ENCODE measurements at places on chromosomes 1 and 21.
A peak's percentile ranks its signal among the peaks of the same experiment; 100 is the strongest.

DNA sequence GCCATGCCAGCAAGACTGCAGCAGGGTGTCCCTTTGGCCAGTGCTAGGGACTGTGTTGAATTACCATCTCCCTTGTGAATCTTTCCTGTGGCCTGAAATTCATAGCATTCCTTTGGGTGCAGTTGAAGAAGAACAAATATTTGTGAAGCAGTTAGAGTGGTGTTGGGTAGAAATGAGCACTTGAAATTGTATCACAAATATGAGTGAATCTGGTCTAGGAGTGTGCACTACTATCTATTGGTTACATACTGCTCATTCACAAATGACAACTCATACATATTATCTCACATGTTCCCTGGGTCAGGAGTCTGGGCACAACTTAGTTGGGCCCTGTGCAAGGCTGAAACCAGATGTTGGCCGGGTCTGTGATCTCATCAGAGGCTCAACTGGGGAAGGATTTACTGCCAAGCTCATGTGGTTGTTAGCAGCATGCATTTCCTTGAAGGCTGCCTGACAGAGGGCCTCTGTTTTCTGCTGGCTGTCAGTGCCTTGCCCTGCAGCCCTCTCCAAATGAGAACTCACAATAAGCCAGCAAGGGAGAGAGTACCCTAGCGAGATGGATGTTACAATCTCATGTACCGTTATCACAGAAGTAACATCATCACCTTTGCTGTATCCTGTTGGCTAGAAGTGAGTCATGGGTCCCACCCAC lies 23.8 kb downstream of the AJAP1 start:
- no peak for DNase-seq

GRCh38 chr1:47214549-47214948 lies 17.5 kb downstream of the TAL1 start:
- no peak for DNase-seq

GRCh38 chr1:205028924-205029323 lies 14.1 kb upstream of the CNTN2 start:
- DNase-seq, result no peak

DNA sequence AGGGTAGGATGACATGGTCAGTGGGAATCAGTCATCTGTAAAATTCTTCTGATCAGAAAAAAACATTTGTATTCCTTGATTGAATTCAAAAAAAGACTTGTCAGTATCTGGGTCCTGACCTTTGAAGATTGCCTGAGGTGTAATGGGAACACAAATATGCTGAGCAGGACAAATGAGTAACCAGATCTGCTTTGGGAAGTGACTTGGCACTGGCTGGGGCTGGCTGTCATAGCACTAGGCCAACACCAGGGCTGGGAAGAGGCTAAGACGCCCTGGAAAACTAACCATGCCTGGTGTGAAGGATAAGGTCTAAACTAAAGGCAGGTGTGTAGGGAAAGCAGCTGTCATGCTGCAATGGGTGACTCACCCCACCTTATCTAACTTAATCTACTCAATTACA lies 452.9 kb upstream of the BEND5 start:
- DNase-seq, result no peak

- no peak for DNase-seq
Measured at GRCh38 chr1:34743775-34744174, 11.1 kb upstream of the GJB5 start.

GRCh38 chr1:235919833-235920441 lies 53.2 kb upstream of the LYST start:
- DNase-seq, result no peak

GRCh38 chr1:169694304-169695075 lies 16.9 kb downstream of the SELL start:
- no peak for DNase-seq

DNA sequence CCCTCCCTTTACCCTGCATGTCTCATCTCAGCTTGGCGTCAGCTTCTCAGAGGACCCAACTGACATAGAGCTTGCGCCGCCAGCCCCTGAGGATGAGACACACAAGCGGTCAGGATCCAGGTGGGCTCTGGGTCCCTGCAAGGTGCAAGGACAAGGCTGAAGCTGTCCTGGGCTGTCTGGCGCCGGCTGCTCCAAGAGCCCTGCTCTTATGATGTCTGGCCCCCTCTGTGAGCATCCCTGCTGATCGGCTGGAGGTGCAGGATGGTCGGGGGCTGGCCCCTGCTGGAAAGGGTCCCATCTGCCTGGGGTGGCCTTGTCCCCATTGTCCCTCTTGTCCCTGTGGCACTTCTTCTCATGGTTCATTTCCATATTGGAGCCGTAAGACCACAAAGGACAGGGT lies 479.0 kb downstream of the NPHP4 start:
- no peak for DNase-seq

GRCh38 chr1:27668808-27669723 lies 2.9 kb downstream of the IFI6 start:
- DNase-seq, result peak; percentile 64

DNA sequence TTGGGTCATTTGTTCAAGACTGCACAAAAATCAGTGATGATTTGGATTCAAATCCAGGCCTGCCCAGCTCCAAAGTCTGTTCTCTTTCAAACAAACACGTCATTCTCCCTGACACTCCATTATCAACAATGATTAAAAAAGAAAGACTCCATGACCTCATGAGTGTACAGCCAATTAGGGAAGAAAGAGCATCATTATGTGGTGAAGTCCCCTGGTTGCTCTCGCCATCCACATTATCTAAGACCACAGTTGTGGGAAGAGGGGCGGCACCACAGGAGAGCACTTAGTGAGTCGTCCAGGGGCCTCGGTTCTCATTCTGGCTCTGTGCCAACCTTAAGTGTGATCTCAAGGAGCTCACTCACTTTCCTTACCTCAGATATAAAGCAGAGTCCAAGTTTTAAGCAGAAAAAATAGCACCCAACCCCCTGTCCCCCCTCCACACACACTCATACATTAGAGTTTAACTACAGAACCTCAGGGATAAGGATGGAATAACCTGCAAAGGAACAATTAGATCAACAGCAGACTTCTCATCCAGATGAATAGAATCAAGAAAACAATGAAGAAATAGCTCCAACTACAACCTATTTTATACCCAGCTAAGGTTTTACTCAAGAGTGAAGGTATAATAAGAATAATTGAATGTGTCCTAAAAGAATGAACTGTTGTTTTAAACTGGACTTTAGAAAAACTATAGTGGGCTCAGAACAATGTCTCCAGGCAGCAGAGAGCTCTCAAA lies 47.8 kb downstream of the COL6A1 start:
- no peak for DNase-seq

DNA sequence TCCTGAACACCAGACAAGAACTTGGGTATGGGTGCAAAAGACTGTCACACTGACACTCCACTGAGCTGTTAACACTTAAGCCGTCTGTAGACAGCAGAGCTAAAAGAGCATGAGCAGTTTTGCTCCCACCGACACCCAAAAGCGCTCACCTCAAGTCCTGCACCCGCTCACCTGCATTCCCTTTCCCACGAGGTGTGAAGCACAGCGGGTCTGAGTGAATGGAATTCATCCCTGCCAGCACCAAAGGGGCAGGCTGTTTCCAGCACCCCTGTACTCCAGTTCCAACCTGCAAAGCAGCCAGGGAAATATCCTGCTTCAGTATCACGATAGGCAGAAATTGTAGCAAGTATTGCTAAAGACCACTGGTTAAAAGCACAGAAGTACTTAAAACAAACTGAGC lies 28.8 kb downstream of the KRTAP21-3 start:
- DNase-seq, result no peak

DNA sequence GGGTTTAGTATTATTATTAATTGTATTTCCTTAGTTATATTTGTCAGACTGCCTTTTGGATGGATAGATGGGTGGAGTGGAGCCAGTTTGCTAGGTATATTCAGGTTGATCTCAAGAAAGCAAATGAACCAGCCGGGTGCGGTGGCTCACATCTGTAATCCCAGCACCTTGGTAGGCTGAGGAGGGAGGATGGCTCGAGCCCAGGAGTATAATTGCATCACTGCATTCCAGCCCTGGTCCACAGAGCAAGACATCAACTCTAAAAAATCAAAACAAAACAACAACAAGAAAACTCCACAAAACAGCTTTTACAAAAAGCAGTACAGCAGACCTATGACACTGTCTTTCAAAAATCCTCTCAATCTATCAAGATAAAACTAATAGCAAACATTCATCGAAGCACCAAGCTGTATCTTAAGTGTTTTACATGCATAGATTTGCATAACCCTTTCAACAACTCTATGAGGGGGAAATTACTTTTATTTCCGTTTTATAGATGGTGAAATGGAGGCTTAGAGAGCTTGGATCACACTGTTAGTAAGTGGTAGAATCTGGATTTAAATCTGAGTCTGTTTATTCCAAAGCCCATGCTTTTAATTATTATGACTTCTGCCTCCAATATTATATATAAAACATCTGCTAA lies 25.5 kb downstream of the KMO start:
- DNase-seq, result no peak

- DNase-seq, result no peak
Measured at GRCh38 chr1:80582980-80583379, 1217.8 kb upstream of the ADGRL2 start.

DNA sequence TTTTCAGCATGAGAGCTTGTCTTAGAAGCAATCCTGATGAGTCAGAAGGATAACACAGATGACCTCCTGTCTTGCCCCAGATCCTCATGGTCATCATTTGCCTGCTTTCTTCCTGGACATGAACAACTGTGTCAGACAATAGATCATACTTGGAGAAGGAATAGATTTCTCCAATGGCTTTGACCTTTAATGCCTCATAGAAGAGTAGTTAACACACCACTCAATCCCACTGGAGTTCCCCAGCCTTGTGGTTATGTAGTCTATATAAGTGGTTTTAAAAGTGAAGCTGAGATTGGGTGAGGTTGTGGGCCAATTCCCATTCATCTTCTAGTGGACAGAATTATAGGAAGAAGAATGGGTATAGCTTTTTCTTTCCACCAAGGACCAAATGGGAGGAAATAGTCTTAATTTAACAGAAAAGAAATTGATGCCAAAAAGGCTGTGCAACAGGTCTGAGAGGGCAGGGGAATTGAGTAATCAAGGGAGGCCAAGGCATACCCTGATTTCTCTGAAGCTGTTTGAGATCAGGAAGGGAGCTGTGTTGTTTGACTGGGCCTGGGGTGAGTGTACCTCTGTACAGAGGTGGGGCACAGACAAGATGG lies 14.4 kb downstream of the PRCC start:
- DNase-seq, result no peak

GRCh38 chr21:33543505-33544129 lies 779 bp downstream of the SON start:
- DNase-seq, result no peak

GRCh38 chr1:97849345-97850340 lies 71.2 kb downstream of the DPYD start:
- DNase-seq, result no peak

- DNase-seq, result peak; percentile 4
Measured at GRCh38 chr1:29197590-29197924, 15.9 kb upstream of the SRSF4 start.

- DNase-seq, result no peak
Measured at GRCh38 chr21:33974513-33975468, 59.2 kb upstream of the ATP5PO start.

- no peak for DNase-seq
Measured at GRCh38 chr1:164608651-164609057, 49.7 kb downstream of the PBX1 start.

GRCh38 chr1:9601942-9602793 lies 13.5 kb downstream of the TMEM201 start:
- DNase-seq, result no peak

DNA sequence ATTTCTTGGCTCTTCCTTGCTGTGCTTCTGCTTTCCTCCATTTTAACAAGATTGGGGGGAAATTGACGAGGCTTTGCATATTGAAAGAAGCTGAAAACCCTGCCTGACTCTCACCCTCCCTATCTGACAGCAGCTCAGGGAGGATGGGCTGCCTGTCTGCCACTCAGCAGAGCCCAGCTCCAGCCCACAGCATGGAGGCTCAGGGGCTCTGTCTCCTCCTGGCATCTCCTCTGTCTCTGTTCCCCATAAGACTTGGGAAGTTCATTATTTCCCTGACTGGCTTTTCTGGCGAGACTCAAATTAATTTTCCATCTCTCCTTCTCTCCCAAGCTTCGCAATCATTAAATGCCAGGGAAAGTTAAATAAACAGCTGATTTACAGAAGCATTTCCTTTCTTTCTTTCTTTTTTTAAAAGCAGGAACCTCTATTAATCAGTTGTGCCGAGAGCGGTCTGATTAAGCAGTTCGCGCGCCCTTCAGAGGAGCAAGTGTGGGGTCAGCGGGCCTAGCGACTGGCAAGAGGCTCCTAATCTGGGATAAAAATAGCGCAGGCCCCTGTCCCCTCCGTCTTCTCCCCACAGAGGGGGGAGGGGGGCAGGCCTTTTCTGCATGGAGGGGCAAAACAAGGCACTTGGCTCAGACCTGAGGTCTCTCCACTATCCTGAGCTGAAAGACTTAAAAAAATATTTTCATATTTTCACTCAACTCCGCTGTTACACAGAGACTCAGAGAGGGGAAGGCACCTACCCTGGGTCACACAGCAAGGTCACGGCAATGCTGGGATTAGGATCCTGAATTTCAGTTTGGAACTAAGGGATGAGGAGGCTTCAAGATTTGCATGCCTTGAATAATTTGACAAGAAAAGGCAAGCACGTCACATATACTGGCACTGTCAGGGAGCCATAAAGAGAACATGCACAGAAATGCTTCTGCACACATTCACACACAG lies 170.4 kb downstream of the ACTL8 start:
- DNase-seq, result no peak

GRCh38 chr1:199174336-199174735 lies 535.5 kb downstream of the PTPRC start:
- DNase-seq, result no peak

GRCh38 chr1:156281281-156281680 lies 1.3 kb downstream of the SMG5 start:
- peak; percentile 25 for DNase-seq

DNA sequence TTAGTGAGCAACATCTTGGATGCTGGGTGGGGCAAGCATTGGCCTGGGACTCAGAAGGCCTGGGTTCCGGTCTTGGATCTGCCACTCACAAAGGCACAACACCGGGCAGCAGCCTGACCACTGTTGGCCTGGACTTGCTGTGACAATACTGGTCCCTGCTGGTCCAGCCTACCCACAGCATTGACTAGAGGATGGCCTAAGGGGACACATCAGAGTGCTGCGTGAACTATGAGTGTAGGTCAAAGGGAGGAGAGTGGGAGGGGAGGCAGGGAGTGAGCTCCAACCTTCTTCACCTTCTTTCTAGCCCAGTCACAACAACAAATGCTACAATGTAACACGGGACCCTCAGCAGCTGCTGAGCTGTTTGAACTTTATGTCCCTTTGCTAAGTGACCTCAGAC lies 31.1 kb downstream of the TMEM50A start:
- no peak for DNase-seq

GRCh38 chr1:244324176-244324883 lies 127.4 kb downstream of the ADSS2 start:
- DNase-seq, result no peak

DNA sequence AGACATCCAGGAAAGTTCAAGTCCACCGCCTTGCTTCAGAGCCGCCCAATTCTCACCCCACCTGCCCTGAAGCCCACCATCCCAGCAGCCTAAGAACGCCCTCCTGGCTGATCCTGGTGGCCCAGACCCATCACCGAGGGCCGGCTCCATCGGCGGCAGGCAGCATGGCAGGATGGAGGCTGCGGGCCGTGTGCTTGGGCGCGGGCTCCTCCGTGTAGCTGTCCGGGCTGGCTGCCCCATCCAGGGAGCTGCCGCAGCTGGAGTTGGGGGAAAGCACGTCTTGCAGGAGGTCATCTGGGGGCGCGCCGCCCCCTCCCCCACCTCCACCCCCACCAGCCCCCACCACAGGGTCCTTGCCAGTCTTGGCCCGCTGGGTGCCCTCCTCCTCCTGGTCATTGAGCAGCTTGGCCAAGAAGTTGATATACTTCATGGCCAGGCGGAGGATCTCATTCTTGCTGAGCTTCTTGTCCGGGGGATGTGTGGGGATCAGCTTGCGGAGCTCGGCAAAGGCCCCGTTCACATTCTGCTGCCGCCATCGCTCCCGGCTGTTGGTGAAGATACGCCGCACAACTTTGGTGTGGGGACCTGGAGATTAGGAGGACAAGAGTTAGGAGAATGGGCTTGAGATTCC lies 12.3 kb downstream of the TAL1 start:
- no peak for DNase-seq
